ENCODE measurements at places on chromosomes 2 and 18.
A peak's percentile ranks its signal among the peaks of the same experiment; 100 is the strongest.

DNA sequence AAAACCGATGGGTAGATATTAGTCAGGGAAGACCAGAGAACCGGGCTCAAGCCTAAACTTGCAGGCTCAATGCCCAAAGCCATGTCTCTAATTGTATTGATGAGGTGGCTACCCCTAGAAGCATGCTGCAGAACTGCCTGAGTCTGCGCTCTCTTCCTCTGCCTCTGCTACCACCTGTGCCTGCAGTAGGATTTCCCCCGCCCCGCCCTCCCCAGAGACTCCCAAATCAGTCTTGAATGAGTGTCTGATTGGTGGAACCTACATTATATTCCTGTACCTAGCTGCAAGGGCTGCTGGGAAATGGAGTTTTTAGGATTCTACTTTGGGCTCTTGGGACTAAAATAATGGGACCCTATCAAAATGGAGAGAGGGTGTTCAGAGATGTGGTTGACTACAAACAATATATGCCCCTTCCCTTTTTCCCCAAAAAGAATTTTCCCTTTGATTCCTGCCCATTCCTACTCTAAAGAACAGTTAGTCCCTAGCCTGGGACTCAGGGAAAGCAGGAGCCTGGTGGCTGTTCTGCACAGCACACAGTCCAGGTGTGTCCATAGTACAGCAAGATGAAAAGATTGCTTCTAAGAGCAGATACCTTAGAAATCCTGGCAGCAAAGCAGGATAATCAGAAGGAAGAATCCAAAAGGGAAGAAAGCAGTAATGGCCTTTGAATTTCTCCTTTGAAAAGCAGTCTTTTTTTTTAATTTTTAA, 12.5 kb downstream of the GRP start:
- no peak for DNase-seq

GRCh38 chr2:57397550-57398360, 648.9 kb upstream of the VRK2 start:
- no peak for DNase-seq

DNA sequence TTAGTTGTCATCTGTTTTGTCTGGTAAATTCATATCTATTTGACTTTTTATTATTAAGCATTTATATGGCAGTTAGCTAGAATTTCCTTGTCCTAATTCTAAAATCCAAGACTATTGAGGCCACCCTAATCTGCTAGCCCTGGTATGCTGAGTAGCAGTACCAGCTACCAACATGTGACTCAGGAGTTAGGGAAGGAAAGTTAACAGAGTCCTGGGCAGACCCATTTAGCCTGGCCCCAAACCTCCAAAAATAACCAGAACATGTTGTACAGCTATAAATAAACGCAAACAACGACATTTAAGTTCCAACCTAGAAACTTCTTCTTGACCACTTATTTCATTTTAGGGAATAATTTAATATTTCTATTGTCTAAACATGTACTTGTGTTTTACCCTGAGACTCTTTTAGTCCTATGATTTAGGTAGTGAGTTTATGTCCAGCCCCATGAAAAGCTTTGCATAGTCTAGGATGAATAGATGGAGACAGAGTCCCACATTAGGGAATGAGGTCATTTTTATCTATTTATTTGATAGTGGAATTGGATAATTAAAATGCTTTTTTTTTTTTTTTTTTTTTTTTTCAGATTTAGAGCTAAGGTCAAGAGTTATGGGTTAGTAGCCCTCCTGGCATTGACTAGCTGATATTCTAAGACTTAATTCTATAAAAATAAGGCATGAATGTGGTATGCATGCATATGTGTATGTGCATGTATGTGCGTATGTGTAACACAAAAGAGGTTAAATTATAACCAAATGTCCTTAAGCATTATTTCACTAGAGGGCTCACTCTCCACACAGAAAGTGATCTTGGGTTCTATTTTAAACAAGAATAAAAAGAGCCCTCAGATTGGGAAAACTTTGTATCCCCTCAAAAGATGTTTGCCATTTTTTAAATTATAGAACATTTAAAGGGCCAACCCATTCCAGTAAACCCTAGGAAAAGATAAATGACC, 160.1 kb upstream of the MAPRE2 start:
- DNase-seq: peak; percentile 7

GRCh38 chr18:75408554-75409506, 18.7 kb downstream of the SMIM21 start:
- no peak for DNase-seq

- no peak for DNase-seq
Observed at GRCh38 chr2:163670929-163671328, 64.9 kb downstream of the FIGN start.

DNA sequence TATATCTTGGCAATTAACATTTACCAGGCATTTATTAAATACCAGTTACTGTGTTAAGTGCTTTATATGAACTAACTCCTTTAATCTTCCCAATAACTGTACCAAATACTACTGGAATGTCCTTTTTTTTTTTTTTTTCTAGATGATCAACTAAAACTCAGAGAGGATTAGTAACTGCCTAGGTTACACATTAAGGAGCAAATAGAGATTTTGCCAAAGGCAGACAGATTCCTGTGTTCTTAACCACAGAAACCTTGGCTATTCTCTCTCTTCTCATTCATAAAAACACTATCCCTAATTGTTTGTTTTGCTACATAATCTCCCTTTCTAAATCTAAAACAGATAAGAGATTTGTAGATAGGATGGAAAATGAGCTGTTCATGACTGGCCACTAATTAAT, 13.3 kb downstream of the DHX57 start:
- no peak for DNase-seq

- no peak for DNase-seq
Observed at GRCh38 chr2:143182649-143183048, 53.4 kb downstream of the ARHGAP15 start.

DNA sequence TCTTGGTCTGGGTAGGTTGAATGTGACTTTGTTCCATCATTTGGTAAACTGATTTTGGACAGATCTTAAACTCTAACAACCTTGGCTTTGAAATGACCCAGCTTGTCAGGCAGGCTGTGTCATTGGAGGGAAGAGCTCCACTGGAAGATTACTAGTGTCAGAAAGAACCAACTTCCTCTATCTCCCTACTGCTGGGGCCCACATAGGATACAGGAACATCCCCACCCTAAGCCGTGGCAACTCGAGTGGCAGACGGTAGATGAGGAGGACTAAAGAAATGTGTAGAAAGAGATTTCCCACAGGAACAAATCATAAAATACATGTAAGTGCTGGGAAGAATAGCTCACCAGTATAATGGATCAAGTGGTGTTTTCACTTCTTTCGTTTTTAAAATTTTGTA, 4.3 kb upstream of the G6PC2 start:
- DNase-seq: no peak

DNA sequence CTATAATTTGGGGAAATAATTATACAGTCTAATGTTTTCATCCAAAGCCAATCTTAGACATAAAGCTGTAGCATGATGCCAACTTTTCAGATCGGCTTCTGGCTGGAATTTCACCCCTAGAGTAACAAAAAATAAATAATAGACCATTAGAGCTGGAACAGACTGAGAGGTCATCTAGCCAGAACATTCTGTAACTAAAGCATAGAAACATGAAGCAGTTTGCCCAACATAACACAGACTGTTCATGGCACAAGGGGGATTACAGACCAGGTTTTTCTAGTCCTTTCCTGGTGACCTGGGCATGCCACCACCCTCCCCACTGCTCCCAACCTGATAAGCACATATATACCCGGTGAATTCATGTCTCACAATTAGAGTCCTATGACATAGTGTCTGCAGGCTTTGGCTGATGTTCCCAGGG, 116.4 kb upstream of the PPP1CB start:
- no peak for DNase-seq

DNA sequence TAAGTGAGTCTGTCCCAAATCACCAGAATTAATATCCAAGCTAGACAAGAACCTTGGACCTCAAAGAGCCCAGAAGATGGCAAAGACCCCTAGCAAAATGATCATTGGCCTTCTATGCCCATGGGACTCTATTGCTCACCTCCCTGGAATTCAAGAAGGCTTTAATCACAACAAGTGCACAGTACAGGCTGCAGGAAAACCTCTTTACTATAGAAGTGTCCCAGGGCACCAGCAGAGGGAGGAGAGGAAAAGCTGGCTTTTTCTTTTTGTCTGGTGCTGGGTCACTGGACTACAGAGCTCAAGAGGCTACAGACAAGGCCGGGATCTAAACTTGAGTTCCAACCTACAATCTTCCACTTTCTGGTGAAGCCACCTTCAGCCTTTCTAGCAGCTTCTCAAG, 88.3 kb upstream of the PPP1CB start:
- DNase-seq: no peak
